Motor neuron (in vitro differentiated cells): ENCODE measurements at places on chromosomes 13 and 19.

- peak; percentile 93 for ATAC-seq
Measured at GRCh38 chr19:41426952-41427646, at the start of gene B3GNT8. TSS of gene B3GNT8 (minus strand) at chr19:41427374. CDS start at chr19:41426778, 596 bp downstream.

DNA sequence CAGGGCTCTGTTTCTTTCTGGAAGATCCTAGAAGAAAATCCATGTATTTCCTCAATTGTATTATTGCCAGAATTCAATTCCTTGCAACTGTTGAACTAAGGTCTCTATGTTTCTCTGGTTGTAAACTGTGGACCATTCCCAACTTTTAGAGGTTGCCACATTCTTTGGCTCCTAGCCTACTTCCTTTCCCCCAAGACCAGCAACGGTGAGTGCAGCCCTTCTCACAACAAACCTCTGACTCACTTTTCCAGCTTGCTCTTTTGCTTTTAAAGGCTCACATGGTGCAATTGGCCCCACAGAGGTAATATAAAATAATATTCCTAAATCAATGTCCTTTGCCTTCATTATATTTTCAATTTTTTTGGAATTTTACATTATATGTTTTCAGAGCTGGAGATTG lies 371.3 kb downstream of the SLITRK5 start:
- ATAC-seq: no peak

DNA sequence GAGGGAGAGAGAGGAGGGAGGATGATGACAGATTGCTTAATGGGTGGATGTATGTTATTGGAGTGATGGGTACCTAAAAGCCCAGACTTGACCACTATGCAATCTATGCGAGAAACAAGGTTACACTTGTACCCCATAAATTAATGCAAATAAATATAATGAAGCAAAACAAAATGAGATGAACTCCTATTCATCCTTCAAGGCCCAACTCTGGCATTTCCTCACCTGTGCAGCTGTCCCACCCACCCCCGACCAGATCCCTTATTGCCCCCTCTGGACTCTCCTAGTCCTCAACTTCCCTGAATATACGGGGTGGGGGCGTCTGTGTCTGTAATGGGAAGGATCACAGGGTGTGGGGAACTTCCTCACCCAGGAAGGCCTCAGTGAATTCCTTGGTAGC lies 4.1 kb downstream of the PGLYRP2 start:
- no peak for ATAC-seq

- peak; percentile 43 for ATAC-seq
Measured at GRCh38 chr19:53772943-53773342, 51.2 kb downstream of the NLRP12 start.

- ATAC-seq: no peak
Measured at GRCh38 chr13:20983386-20983785, 78.0 kb downstream of the LATS2 start.

- no peak for ATAC-seq
Measured at GRCh38 chr13:41460074-41460465, 2.7 kb downstream of the RGCC start.

GRCh38 chr19:41000310-41000737 lies 9.2 kb downstream of the CYP2B6 start:
- ATAC-seq: no peak

DNA sequence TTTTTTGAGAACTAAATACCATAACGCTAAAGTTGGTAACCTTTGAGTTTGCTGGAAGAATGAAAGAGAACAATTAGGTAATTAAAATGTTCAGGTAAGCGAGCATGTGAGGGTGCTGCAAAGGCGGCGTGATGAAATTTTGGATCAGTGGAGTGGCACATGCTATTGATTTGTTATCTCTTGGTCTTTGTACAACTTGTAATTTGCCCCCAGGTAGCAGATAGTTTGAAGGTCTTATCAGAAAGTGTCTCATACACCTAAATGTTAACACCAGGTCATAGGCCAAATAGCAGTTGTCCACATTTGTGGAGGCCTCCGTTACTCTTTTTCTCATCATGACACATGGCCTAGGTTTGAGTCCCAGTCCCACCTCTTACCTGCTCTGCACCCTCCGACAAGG lies 14.9 kb downstream of the ARHGAP35 start:
- no peak for ATAC-seq

GRCh38 chr13:100526318-100527000 lies 62.1 kb downstream of the GGACT start:
- ATAC-seq: peak; percentile 20

GRCh38 chr13:25958986-25959385 lies 92.8 kb downstream of the SHISA2 start:
- no peak for ATAC-seq

- ATAC-seq: peak; percentile 39
Measured at GRCh38 chr13:98548230-98548629, 28.7 kb downstream of the STK24 start.

GRCh38 chr13:38685974-38686576 lies 802 bp upstream of the FREM2 start:
- peak; percentile 70 for ATAC-seq

- ATAC-seq: no peak
Measured at GRCh38 chr13:31168736-31169135, 7.0 kb upstream of the HSPH1 start.

GRCh38 chr13:109182777-109183465 lies 553.5 kb downstream of the MYO16 start:
- no peak for ATAC-seq

GRCh38 chr13:41018602-41018948 lies 541 bp downstream of the ELF1 start:
- ATAC-seq: no peak

GRCh38 chr19:18982669-18983068 lies 41.7 kb upstream of the HOMER3 start:
- no peak for ATAC-seq

DNA sequence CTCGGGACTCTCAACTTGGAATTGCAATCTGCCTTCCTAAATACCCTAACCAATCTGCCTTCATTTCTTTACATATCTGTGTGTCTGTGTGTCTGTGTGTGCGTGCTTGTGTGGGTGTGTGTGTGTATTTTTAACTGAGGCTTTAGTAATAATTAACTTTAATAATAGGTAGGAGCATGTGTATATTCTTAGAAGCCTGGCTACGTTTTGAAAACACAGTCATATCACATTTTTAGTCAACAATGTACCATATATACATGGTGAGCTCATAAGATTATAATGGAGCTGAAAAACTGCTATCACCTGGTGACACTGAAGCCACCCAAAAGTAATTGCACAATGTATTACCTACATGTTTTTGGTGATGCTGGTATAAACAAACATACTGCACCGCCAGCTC lies 65.4 kb upstream of the ATXN8OS start:
- ATAC-seq: no peak

GRCh38 chr19:40322271-40322610 lies 26.0 kb downstream of the C19orf47 start:
- ATAC-seq: no peak

- no peak for ATAC-seq
Measured at GRCh38 chr19:45616704-45617017, 14.6 kb upstream of the GPR4 start.

GRCh38 chr13:95955255-95955654 lies 97.9 kb downstream of the UGGT2 start:
- no peak for ATAC-seq

- no peak for ATAC-seq
Measured at GRCh38 chr13:77583581-77583980, 48.1 kb downstream of the SCEL start.

GRCh38 chr13:110697842-110698241 lies 8.1 kb downstream of the CARS2 start:
- no peak for ATAC-seq

DNA sequence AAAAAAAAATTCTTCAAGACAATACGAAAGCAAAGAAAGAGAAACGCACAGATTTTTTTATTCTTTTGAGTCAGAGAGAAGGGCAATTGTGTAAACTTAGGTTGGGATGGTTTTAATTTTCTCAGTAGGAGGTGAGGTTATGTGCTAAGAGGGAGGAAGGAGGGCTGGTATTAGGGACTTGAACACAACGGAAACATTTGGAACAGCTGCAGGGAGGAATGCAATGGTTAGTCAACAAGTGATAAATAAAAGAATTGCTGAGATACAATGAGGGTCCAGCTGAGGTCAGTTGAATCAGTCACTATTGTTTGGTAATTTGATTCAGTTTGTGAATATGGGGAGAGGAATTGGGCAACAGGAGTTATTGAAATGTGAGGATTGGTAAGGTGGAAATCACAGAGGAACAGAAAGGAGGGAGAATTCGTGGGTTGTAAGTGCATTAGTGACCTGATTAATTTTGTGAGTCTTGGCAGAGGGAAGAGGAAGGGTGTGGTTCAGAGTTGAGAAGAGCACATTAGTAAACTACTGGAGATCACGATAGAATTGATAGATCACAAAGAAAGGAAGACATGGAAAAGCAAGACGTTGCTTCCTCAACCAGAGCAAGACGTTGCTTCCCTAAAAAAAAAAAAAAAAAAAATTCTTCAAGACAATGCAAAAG lies 499.5 kb upstream of the SPRY2 start:
- ATAC-seq: no peak

- no peak for ATAC-seq
Measured at GRCh38 chr19:11195681-11196080, 1.7 kb downstream of the KANK2 start.

DNA sequence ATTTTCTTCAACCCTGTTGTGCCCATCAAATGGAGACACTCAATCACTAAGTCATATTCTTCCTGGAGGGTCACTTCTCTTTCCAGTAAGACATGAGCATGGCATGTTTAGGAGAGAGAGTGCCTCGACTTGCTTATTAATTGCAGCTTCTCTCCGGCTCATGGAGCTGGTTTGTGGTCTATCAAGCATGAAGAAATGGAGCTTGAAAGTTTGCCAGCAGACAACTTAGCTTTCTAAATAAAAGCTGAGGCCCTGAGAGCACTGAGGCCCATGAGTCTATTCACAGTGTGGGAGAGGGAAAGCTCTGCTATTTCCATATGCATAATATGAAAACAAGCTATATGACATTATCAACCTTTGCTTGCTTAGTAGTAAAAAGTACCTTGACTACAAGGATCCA lies 378.5 kb downstream of the FGF9 start:
- no peak for ATAC-seq

DNA sequence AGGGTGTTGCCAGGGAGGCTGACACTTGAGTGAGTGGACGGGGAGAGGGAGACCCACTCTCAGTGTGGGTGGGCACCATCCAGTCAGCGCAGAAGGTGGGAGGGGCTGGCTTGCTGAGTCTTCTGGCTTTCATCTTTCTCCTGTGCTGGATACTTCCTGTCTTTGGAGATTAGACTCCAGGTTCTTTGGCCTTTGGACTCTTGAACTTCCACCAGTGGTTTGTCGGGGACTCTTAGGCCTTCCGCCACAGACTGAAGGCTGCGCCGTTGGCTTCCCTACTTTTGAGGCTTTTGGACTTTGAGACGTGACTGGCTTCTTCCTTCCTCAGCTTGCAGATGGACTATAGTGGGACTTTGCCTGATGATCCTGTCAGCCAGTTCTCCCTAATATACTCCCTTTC lies 4.3 kb upstream of the LENG8 start:
- no peak for ATAC-seq

- no peak for ATAC-seq
Measured at GRCh38 chr13:42891591-42891990, 100.5 kb downstream of the EPSTI1 start.

GRCh38 chr19:43316591-43317319 lies 36.7 kb upstream of the CD177 start:
- no peak for ATAC-seq

GRCh38 chr19:10892256-10892655 lies 20.9 kb downstream of the CARM1 start:
- no peak for ATAC-seq

DNA sequence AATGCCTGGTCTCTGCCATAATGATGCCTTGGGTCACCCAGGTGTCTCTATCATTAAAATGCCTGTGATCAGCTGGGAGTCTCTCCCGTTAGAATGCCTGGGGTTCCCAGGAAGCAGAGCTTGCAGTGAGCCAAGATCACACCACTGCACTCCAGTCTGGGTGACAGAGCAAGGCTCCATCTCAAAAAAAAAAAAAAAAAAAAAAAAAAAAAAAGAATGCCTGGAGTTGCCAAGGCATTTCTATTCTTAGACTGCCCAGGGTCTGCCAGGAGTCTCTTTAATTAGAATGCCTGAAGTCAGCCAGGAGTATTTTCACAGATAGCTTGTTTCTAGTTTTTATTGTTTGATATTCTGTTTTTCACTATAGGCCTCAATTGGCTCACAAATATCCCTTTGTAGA lies 1552.5 kb downstream of the UQCRFS1 start:
- ATAC-seq: no peak

- peak; percentile 77 for ATAC-seq
Measured at GRCh38 chr19:10863107-10863717, 8.1 kb upstream of the CARM1 start.

DNA sequence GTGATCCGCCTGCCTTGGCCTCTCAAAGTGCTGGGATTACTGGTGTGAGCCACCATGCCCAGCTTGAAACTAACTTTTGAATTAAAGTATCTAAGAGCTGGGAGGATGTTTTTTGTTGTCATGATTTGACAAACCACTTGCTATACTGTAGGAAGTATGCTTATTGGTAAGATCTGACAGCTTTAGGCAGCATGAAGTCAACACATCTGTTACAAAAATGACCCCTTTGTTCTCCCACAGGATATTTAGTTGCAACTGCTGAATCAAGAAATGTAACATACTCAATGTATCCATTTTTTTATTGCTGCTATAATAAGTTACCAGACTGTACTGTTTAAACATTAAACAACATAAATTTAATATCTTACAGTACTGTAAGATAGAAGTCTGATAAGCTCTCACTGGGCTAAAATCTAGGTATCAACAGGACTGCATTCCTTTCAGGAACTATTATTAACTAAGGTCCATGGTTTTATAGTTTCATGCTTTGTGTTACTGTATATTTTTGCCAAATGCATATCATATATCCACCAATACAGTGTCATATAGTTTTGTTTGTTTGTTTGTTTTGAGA lies 22.8 kb upstream of the LRP3 start:
- no peak for ATAC-seq

DNA sequence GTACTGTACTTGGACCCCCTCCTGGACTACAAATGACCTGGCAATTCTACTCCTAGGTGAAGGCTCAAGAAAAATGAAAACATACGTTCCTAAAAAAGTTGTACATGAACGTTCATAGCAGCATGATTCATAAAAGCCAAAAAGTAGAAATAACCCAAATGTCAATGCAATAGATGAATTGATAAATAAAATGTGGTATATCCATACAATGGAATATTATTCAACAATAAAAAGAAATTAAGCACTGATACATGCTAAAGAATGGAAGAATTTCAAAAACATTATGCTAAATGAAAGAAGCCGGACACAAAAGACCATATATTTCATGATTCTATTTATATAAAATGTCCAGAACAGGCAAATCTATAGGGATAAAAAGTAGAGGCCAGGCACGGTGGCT lies 9.5 kb downstream of the ZNF432 start:
- ATAC-seq: no peak

DNA sequence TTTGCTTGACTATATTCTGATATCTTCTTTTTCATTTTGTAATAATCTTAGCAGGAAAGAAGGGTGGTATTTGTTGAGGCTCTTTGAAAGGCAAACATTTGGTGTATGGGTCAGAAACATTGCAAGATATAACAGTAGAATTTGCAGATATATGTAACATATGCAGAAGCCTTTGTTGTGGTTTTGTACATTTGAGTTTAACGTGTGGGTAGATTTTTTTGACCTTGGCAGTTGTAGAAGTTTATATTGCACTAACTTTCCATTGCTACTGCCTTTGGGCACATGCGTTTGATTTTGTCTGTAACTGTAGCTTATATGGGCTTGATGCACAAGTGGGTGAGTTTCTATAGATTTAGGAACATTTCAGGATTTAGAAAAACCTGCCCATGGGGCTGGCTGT lies 78.5 kb upstream of the SPRY2 start:
- ATAC-seq: no peak

GRCh38 chr19:2253106-2254063 lies 2.8 kb downstream of the JSRP1 start:
- ATAC-seq: peak; percentile 20

- ATAC-seq: no peak
Measured at GRCh38 chr19:28103921-28104320, 1109.0 kb downstream of the UQCRFS1 start.
